Ovary (tissue), 10 donors: ENCODE measurements at places on chromosomes 5 and 9. TPM values are rescaled to one million over a fixed set of nuclear protein-coding genes. Genes with fewer than 3 reads are reported as not detected.

FAM169A gene
- total RNA-seq = 21.5 TPM

SLC6A7 gene
- not detected for total RNA-seq

TMEM252 gene
- not detected for total RNA-seq

PCDHA4 gene
- total RNA-seq = 1.1 TPM

REEP2 gene
- total RNA-seq = 3.5 TPM

RNF14 gene
- 49.9 TPM for total RNA-seq

CSF1R gene
- 7.6 TPM for total RNA-seq

LMX1B gene
- total RNA-seq = not detected

DNA sequence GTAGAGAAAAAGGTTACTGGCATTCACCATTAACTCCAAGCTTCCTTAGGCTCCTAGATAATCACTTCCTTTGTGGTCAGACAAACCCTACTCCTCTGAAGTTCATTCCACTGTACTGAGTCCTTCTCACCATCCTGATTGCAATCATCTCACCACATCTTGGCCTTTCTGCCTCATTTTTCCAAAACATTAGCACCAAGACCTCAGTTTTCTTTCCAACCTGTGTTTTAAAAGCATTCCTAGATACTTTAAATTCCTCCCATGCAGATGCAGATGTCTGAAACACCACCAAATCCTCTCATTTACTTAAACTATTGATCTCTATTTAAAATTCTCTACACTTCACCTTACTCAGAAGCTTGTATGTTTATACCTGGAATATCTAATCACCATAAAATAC is 961.3 kb upstream of the CTNND2 start:
- H3K36me3 ChIP-seq = no peaks in the 10 kb centered on the region
- no peak overlapping the region for H3K4me3 ChIP-seq
- no peaks in the 10 kb centered on the region for H3K27me3 ChIP-seq
- no peak for DNase-seq
- H3K27ac ChIP-seq = no peak overlapping the region

DNA sequence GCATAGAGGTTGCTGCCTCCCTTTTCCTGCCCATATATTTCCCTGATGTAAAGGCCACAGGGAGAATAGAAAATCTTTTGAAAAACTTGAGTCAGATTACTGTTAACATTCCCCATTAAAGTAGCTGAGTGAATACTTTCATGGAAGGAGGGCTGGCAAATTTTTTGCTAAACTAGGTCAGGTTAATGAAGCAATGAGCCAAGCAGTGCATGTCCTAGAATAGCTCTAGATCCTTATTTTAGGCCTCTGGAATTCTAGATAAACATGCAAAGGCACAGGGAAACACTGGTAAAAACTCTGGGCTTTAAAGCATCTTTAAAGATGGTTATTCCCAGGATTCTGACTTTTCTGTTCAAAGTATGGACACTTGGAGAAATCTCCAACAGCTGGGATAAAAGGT is 27.9 kb downstream of the TTC1 start:
- DNase-seq = no peak
- no peak overlapping the region for H3K4me3 ChIP-seq
- no peaks in the 10 kb centered on the region for H3K27me3 ChIP-seq
- no peaks in the 10 kb centered on the region for H3K4me1 ChIP-seq
- no peaks in the 10 kb centered on the region for H3K36me3 ChIP-seq

- H3K27ac ChIP-seq = no peak overlapping the region
- no peak overlapping the region for H3K4me3 ChIP-seq
- no peak for DNase-seq
- H3K27me3 ChIP-seq = no peaks in the 10 kb centered on the region
- H3K36me3 ChIP-seq = no peaks in the 10 kb centered on the region
These were observed 12.7 kb downstream of the STK10 start for GRCh38 chr5:172175263-172175719.

GRCh38 chr5:127295454-127295853 is 4.9 kb downstream of the MEGF10 start:
- no peak for DNase-seq
- H3K27ac ChIP-seq = no peak overlapping the region
- H3K36me3 ChIP-seq = no peaks in the 10 kb centered on the region
- H3K27me3 ChIP-seq = no peaks in the 10 kb centered on the region

- no peaks in the 10 kb centered on the region for H3K36me3 ChIP-seq
- no peak overlapping the region for H3K27ac ChIP-seq
- no peak overlapping the region for H3K4me3 ChIP-seq
- DNase-seq = no peak
- H3K4me1 ChIP-seq = no peaks in the 10 kb centered on the region
- H3K27me3 ChIP-seq = no peaks in the 10 kb centered on the region
These were observed 21.6 kb downstream of the MRPL22 start for GRCh38 chr5:154962494-154962893.

DNA sequence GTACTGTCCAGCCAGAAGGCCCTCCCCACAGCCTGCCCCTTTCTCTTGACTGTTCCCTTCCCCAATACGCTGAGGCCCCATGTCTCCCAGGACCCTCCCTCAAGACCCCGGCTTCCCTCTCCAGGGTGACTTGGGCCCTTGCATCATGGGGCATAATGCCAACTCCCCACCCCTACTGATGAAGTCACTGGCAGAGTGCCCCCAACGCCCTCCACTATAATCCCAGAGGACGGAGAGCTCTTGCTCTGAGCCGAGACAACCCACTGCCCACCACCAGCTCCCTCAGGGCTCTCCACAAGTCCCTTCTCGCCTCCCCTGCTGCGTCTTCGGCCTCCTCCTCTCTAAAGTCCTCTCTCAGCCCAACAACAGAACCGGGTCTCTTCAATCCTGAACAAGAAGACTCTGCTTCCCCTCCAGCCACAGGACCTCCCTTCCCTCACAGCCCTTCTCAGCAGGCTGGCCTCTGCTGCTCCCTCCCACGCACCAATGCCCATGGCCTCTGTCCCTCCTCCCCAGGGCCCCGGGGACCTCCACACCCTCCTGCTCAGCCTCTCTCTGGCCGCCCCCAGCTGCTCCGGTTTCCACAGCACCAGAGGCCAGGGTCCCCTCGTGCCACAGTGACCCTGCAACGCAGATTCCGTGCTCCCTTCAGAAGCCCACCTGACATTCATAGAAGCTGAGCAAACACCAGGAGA is 47.6 kb downstream of the ADAMTS2 start:
- peaks cover 11% of the 10 kb centered on the region for H3K4me1 ChIP-seq
- H3K36me3 ChIP-seq = no peaks in the 10 kb centered on the region
- no peak overlapping the region for H3K4me3 ChIP-seq

DNA sequence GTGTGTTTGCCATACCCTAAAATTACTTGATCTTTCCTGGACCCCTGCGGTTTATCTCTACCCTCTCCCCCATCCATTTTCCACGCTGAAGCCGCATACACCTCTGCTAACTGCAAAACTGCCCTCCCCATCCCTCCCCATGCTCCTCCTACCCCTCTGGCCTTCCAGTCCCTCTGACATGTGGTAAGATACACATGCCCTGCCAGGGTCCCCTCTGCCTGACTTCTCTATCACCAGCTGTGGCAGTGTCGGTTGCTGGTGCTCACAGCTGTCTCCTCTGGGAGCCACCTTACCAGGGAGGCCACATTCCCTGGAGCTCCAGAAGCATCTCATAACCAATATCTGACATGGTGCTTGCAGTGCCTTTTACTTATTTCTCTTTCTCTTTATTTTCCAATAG is 58.9 kb upstream of the COL15A1 start:
- H3K27ac ChIP-seq = peak overlapping the region; percentile 53
- DNase-seq = no peak

DNA sequence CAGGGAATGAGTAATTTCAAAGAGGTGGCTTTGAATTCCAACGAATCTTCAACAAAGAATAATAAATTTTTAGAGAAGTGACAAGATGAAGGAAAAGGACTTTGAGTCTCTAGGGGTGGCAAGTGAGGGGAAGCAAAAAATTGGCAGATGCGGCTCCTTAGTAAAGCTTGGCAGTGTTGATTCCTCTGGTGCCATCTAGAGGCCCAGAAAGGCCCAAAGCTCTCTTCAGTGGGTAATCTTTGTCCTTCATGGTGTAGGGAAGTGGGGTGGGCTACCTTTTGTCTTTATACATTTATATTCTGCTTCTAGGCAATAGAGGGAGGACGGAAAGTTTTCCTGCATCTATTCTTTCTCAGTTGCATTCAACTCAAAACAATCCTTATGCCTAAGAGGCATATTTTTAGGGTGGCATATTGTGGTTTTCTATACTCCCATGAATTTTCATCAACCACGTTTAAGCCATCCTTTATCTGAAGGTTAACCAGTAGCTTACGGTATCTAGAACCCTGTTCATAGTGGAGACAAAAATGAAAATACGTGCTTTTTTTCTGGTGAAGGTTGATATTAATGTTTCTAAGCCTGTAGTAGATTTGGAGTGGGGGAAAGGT is 17.5 kb upstream of the ROPN1L start:
- no peaks in the 10 kb centered on the region for H3K36me3 ChIP-seq
- no peak for DNase-seq
- H3K4me1 ChIP-seq = no peaks in the 10 kb centered on the region
- no peaks in the 10 kb centered on the region for H3K27me3 ChIP-seq
- no peak overlapping the region for H3K4me3 ChIP-seq

- H3K4me1 ChIP-seq = peaks cover 13% of the 10 kb centered on the region
- no peaks in the 10 kb centered on the region for H3K36me3 ChIP-seq
- H3K4me3 ChIP-seq = peak overlapping the region; percentile 94
- DNase-seq = no peak
These were observed 448 bp downstream of the RELL2 start for GRCh38 chr5:141637123-141637766.

GRCh38 chr5:177367981-177368868 is 10.5 kb downstream of the RGS14 start:
- no peaks in the 10 kb centered on the region for H3K36me3 ChIP-seq
- no peak for DNase-seq
- peaks cover 11% of the 10 kb centered on the region for H3K4me1 ChIP-seq
- no peaks in the 10 kb centered on the region for H3K27me3 ChIP-seq

- H3K36me3 ChIP-seq = no peaks in the 10 kb centered on the region
- no peak overlapping the region for H3K4me3 ChIP-seq
- no peak for DNase-seq
- no peaks in the 10 kb centered on the region for H3K27me3 ChIP-seq
These were observed 72.7 kb upstream of the IL33 start for GRCh38 chr9:6142799-6143454.

GRCh38 chr5:123438244-123438643 is 15.0 kb upstream of the CEP120 start:
- H3K27ac ChIP-seq = no peak overlapping the region
- DNase-seq = no peak
- no peaks in the 10 kb centered on the region for H3K27me3 ChIP-seq
- no peaks in the 10 kb centered on the region for H3K36me3 ChIP-seq
- H3K4me3 ChIP-seq = no peak overlapping the region

- H3K27ac ChIP-seq = no peak overlapping the region
- DNase-seq = no peak
- no peak overlapping the region for H3K4me3 ChIP-seq
- no peaks in the 10 kb centered on the region for H3K4me1 ChIP-seq
- H3K27me3 ChIP-seq = no peaks in the 10 kb centered on the region
These were observed 8.9 kb upstream of the ELOVL7 start for GRCh38 chr5:60852940-60853339.

DNA sequence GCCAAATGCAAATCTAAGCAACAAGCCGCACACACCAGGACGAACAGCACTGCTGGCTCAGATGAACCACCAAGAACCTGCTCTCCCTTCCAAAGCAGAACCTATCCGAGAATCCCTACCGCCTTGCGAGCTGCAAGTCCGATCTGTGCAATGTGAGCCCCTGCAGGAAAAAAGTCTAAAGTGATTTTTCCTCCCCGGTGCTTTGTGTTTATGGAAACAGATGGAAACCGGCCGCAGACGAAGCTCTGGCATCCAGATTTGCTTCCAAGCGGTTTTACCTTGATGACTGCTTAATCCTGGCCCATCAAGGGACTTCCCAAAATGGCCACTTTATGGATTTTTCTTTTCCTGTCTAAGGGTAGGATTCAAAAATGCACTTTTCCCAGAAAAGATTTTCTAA is 112.5 kb downstream of the VAV2 start:
- H3K4me3 ChIP-seq = no peak overlapping the region
- no peak for DNase-seq
- H3K36me3 ChIP-seq = no peaks in the 10 kb centered on the region
- no peak overlapping the region for H3K27ac ChIP-seq
- no peaks in the 10 kb centered on the region for H3K27me3 ChIP-seq
